ENCODE measurements at places on chromosomes 6 and 20.

DNA sequence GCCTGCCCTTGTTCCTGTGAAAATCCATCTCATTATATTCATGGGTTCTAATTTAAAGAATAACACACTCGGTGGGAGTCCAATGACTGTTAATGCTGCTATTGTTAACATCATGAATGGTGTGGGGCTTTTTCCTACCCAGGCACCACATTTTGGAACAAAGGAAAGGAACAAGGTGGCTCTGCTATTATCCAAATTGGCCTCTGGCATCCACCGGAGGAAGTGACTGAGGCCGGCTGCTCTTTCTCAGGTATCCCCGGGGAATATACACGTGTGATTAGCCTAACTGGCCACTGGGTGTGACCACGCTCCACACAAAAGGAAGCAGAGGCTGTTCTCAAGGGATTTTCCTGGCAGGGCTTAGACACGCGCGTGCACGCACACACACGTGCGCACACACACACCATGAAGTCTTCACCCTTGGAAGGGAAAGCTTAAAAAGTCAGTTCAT lies 601.2 kb upstream of the ARID1B start:
- no peak for DNase-seq

DNA sequence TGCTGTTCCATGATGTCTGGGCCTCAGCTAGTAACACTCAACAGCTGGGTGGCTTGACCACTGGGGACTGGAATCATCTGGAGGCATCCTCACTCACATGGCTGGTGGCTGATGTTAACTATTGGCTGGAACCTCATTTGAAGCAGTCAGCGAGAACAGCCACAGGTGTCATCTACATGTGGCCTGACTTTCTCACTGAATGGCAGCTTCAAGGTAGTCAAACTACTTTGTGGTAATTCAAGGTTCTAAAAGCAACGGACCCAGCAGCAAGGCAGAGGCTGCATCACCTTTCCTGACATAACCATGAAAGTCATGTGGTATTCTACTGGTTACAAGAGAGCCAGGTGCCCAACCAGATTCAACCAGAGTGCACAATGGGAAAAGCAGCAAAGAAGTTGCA lies 115.9 kb upstream of the DST start:
- DNase-seq: no peak

- no peak for DNase-seq
These were observed 155.4 kb upstream of the PLCB4 start for GRCh38 chr20:8913456-8913855.

DNA sequence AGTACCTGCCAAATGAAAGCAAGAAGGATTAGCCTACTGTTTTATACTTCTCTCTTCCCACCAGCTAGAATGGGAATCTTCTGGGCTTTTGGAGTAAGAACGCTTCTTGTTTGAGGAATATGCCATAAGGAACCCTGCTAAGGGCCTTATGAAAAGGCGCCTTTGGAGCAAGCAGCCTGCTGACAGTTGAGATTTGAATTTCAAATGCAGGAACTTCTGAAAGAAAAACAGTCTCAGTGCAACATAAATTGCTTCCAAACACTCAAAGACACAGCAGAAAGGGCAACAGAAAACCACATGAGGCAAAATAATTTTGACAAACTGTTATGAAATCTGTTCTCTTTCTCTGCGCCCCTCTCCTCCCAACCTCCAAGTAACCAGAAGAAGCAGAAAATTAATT lies 149.4 kb upstream of the B3GAT2 start:
- DNase-seq: no peak

All from stimulated activated CD4-positive, alpha-beta T cell treated with anti-CD3 and anti-CD28 coated beads, Interleukin-1b, Interleukin-23, amount 100 ng/mL, for 1 hour (primary cell).